ENCODE measurements at places on chromosomes 11 and 22.

DNA sequence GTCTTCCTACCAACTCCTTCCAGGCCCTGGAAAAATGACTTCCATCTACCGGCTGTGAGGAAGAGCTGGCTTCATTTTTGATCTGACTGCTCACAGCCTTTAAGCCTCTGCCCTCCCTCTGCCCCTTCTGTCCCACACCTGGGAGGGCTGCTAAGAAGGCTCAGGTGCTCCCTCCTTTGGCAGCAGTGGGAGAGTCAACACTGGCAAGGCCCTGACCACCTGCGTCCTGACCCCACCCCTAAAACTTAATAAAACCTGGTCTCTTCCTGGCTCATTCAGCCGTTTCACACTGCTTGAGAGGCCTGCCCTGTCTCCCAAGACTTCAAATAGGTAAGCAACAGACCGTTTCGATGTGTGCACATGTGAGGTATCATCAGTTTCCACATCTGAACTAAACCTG lies 52.1 kb upstream of the NFRKB start:
- DNase-seq, result no peak

DNA sequence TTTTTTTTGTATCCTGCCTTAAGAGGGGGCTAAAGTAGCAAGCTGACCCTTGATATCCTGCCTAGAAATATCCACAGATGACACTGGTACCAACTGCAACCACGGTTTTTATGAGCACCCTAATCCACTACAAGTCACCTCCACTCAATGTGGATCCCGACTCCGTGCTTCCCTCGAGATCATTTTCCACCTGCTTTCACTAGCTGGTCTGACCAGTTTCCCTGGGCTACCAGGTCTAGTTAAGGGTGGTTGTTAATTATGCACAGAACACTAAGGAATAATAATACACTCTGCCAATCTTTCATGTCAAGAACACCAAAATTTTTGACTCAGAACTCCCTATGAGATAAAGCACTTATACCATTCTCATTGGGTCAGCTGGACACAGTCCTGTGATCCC lies 82.3 kb downstream of the ABTB2 start:
- no peak for DNase-seq

- DNase-seq, result no peak
Observed at GRCh38 chr22:43334378-43334777, 8.8 kb downstream of the SCUBE1 start.

DNA sequence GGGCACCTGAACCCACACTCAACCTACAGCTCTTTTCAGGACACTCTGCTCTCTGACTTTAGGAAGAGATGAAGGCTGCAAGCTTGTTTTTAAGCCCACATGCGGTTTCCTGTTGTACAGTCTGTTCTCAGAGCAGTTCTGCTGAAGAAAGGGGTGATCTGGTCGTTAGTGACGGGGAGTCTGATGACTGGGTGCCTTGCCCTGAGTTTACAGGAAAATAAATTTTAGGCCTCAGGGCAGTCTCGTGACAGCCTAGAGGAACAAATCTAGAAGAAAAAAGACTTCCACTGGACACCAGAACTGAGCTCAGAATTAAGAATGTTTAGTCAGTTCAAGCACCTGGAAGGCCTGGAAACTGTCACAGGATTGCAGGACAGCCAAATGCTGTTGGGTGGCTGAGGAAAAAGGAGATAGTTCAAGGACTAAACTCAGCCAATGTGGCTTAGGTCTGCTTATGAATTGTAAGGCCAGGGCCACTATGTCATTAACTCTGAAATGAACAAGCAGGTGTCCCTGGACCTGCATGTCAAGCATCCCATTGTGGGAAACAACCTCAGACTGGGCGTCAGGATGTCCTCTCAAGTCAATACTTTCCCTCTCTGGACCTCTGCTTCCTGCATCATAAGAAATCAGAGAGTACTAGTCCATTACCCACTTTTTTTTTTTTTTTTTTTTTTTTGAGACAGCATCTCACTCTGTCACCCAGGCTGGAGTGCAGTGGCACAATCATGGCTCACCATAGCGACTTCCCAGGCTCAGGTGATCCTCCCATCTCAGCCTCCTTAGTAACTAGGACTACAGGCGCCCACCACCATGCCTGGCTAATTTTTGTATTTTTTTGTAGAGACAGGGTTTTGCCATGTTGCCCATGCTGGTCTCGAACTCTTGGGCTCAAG lies 5.7 kb downstream of the PIK3IP1 start:
- DNase-seq, result peak; percentile 78

DNA sequence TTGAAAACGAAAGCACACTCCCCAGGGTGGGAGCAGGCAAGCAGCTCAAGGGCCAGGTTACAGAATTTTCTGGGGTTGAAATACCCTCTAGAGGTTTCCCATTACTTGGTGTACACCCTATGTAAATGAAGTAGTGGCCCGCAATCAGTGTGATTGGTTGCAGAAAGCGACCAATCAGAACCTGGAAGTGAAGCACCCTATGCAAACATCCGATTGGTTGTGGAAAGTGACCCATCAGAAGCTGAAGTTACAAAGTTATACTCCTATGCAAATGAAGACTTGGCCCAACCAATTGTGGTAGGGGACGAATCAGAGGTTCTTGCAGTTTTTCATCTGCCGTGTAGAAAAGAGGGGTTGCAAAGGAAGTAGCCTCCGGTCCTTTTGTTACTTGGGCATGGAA lies 19.2 kb downstream of the PRR5 start:
- DNase-seq, result no peak

- no peak for DNase-seq
Observed at GRCh38 chr11:933142-933851, 7.6 kb downstream of the AP2A2 start.

Measured in amniotic epithelial cell (primary cell).